Breast epithelium (tissue), 4 donors: ENCODE measurements at places on chromosomes 2 and 18. TPM values are rescaled to one million over a fixed set of nuclear protein-coding genes. Genes with fewer than 3 reads are reported as not detected.

Gene MOGAT1
- total RNA-seq: not detected

DNA sequence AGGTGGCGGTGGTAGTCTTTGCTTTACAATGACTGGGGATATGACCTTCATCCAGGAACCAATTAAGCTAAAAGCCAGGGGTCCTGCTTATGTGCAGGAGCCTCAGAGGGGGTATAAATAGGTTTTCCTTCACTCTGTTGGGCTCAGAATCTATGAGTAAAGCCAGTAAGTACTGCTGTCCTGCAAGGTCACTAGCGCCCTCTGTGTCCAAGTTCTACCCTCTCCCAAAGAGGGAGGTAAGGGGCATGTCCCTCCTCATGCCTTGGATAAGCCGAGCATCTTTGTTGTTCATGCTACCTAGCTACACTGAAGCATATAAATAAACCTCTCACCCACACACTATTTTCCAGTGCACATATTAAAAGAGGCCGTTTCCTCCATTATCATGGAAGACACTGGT is 79.4 kb downstream of the SPRED2 start:
- H3K4me3 ChIP-seq: no peak overlapping the region
- peaks cover 10% of the 10 kb centered on the region for H3K4me1 ChIP-seq
- no peaks in the 10 kb centered on the region for H3K36me3 ChIP-seq
- H3K27ac ChIP-seq: no peak overlapping the region
- no peaks in the 10 kb centered on the region for H3K27me3 ChIP-seq
- no peak for DNase-seq

Gene FAM161A
- 4.0 TPM for total RNA-seq

Gene UGT1A3
- not detected for total RNA-seq

GRCh38 chr2:53442783-53443182 is 324.8 kb upstream of the CHAC2 start:
- no peak overlapping the region for H3K4me3 ChIP-seq
- no peaks in the 10 kb centered on the region for H3K36me3 ChIP-seq
- no peak for DNase-seq
- no peak overlapping the region for H3K27ac ChIP-seq

DNA sequence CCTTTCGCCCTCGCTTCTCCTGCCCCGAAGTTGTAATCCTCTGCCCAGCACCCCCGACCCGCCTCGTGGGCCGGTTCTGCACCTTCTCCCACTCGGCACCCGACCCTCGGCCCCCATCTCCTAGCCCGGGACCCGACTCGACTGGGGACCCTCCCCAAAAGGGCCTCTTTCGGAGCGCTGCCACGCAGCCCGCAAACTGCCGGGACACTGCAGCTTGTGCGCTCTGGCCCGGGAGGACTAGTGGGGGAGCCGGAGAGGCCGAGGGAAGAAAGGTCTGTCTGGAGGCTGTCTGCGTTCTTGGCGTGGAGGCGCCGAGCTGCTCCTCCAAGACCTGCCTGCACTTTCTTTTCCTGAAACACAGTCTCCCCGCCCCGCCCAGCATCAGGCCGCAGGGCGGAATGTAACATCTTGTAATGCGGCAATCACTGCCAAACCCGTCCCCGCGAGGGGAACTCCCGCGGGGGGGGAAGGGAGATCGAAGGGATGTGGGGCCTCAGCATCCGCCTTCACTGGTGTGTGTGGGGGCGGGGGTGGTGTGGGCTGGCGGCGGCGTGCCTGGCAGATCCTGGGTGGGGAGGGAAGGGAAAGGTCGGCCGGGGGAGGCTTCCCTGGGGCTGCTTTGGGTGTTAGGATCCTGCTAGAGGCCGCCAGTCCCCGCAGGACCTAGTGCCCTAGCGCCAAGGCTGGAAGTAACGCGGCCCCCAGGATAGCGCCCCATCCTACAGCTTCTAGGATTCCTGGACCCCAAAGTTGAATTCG is 7.4 kb downstream of the DLX2 start:
- H3K4me3 ChIP-seq: peak overlapping the region; percentile 38
- H3K4me1 ChIP-seq: peaks cover 23% of the 10 kb centered on the region
- H3K27me3 ChIP-seq: peaks cover 25% of the 10 kb centered on the region
- H3K36me3 ChIP-seq: no peaks in the 10 kb centered on the region
- DNase-seq: no peak

- H3K36me3 ChIP-seq: no peaks in the 10 kb centered on the region
- no peaks in the 10 kb centered on the region for H3K27me3 ChIP-seq
- H3K4me3 ChIP-seq: no peak overlapping the region
- no peak for DNase-seq
- no peaks in the 10 kb centered on the region for H3K4me1 ChIP-seq
Measured at GRCh38 chr2:12774395-12774727, 57.6 kb downstream of the TRIB2 start.

- no peaks in the 10 kb centered on the region for H3K36me3 ChIP-seq
- no peak for DNase-seq
- H3K27me3 ChIP-seq: no peaks in the 10 kb centered on the region
- no peak overlapping the region for H3K4me3 ChIP-seq
- no peak overlapping the region for H3K27ac ChIP-seq
- no peaks in the 10 kb centered on the region for H3K4me1 ChIP-seq
Measured at GRCh38 chr2:227616631-227617030, 667 bp upstream of the SCYGR4 start.

DNA sequence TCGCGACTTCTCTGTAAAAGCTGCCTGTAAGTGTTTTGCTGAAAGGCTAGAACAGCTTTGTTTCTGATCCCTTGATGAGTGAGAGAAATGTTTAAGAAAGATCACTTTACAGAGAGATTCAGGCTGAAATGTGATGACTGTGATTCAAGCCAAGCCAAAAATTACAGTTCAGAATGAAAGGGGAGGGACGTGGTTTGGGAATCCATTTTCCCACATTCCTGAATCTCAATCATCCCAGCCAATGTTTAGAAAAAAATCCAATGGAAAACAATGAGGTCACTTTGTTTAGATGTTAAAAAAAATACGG is 416.7 kb downstream of the ARHGAP15 start:
- no peak overlapping the region for H3K4me3 ChIP-seq
- DNase-seq: no peak
- H3K27ac ChIP-seq: peak overlapping the region; percentile 63
- H3K4me1 ChIP-seq: no peaks in the 10 kb centered on the region
- no peaks in the 10 kb centered on the region for H3K27me3 ChIP-seq
- H3K36me3 ChIP-seq: no peaks in the 10 kb centered on the region

DNA sequence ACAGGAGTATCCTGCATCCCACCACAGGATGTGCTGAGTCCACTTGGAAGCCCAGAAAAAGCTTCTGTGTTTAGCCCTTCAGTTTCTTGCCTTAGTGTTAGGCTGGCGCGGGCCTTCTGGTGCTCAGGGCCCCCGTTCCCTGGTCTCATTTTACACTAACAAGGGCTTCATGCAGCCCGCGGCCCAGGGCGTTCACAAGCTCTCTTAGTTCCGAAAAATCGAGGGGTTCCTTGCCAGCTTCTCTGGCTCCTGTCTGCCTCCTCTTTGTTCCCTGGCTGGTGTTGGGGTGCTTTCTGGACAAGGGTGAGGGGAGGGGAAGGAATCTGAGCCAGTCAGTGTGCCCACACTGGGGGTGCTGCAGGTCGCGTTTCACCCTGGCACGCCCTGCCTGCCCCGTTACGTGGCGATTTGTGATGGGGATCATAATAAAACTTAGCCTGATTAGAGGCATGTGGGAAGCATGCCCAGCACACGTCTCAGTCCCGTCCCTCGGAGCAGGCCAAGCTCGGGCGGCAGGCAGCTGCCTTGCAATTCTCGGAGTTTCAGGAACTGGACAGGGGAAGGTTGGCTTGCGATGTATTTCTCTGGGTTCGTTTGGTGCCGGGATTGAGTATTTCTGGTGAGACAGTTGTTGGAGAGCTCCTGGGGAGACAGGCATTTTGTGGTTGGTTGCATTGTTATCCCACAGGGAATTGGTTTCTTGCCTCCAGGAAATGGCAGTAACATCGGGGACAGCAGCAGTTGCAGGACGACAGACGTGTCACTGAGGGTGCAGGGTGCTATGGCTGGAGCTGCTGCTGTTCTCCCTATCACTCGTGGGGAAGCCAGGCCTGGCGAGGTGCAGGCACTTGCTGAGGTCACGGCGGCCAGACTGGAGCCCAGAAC is 22.9 kb downstream of the SH3BP4 start:
- H3K27me3 ChIP-seq: no peaks in the 10 kb centered on the region
- H3K36me3 ChIP-seq: no peaks in the 10 kb centered on the region
- no peak overlapping the region for H3K4me3 ChIP-seq
- H3K4me1 ChIP-seq: peaks cover 20% of the 10 kb centered on the region
- peak; percentile 42 for DNase-seq

Gene ACOXL
- not detected for total RNA-seq

DNA sequence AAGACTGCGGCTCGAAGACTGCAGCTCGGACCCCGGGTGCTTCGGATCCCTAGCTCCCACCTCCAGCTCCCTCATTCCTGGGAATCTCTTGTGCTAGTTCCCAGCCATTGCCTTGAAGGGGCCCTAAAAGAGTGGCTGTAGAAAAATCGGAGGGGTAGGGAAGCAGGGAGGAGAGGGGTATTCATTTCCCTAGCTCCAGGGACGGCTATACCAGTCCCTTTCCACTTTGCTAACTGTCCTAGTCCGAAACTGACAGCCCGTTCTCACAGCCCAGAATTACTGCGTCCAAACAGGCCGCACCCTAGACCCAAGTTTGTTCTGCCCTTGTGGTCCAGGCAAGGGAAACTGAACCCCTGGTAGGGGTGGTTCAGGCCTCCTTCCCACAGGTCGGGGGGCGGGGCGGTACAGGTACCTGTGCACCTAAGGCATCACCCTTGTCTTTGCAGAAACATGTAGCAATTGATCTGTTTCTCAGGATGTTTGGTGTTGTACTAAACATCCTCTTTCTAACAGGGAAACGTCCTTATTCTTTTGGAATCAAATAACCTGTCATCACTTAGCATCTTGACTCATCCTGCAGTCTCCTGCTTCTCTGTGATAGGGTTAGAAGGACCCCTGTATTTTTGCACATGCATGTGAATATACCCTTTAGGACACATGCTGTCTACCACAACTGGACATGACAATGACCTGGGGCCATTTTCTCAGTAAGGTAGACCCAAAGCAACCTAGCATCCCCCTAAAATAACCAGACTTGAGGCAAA is 4.0 kb downstream of the EMX1 start:
- H3K27me3 ChIP-seq: peaks cover 98% of the 10 kb centered on the region
- peaks cover 17% of the 10 kb centered on the region for H3K4me1 ChIP-seq
- no peak for DNase-seq
- H3K36me3 ChIP-seq: no peaks in the 10 kb centered on the region
- H3K27ac ChIP-seq: no peak overlapping the region
- no peak overlapping the region for H3K4me3 ChIP-seq

DNA sequence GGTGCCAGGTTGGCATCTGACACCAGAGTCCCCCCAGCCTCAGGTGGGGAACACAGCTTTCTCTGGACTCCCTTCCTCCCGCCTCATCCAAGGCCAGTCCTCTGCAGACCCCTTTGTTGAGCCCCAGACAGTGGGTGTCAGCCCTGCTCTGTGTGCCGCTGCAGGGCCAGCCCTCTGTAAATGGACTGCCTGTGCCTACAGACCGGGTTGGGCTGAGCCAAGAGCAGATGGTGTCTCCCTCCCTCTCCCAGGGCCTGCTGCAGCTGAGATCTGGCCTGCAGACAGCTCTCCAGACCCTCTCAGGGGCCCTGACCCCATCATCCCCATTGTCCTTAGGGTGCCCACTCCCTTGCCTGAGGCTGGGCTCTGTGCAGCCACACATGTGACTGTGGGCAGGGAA is 160.8 kb downstream of the KLHL29 start:
- H3K36me3 ChIP-seq: no peaks in the 10 kb centered on the region
- H3K4me1 ChIP-seq: no peaks in the 10 kb centered on the region
- H3K4me3 ChIP-seq: no peak overlapping the region
- H3K27me3 ChIP-seq: no peaks in the 10 kb centered on the region
- no peak overlapping the region for H3K27ac ChIP-seq

DNA sequence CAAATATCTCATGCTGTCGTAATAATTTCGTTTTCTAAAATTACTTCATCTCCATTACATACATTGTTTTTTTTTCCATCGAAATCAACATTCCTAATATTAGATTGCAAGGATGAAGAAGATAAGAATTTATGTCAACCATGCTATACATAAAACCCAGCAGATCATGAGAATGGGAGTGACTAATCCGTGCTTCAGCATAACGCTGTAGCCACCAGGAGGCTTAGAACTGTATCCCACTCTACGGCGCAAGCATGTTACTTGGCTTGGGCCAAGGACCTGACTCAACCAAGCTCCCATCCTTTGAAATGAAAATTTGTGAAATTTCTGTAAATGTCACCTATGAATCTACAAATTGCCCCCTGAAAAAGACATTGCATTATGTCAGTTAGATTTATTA is 392.5 kb downstream of the FIGN start:
- H3K36me3 ChIP-seq: no peaks in the 10 kb centered on the region
- no peaks in the 10 kb centered on the region for H3K4me1 ChIP-seq
- no peaks in the 10 kb centered on the region for H3K27me3 ChIP-seq
- H3K4me3 ChIP-seq: no peak overlapping the region
- H3K27ac ChIP-seq: no peak overlapping the region

DNA sequence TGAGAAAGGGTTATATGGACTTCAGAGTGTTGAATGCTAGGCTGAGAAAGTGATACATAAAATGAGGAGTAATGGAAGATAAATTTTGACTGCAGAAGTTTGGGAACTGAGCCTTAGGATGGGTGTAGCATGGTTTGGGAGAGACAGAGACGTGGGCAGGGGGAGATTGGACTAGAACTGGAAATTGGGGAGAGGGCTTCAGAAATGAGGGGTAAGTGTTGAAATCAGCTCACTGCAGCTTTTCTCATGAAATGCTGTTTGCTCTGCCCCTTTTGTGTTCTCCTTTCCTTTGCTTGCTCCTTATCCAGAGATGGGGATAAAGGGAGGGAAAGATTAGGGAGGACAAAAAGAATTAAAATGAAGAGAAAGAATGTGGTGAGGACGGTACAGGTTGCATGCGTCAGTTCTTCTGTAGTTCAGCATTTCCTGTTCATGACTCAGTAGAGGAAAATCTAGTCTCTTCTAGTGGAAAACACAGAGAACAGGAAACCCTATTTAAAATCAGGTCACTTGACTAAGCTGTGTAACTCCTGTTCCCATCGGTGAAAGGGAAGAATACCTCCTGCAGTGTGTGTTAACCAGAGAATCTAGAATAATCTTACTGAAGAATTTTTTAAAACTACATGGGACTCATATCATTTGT is 105.6 kb downstream of the CRIM1 start:
- H3K4me3 ChIP-seq: no peak overlapping the region
- DNase-seq: no peak
- peaks cover 1% of the 10 kb centered on the region for H3K36me3 ChIP-seq
- peak overlapping the region; percentile 80 for H3K27ac ChIP-seq
- H3K27me3 ChIP-seq: no peaks in the 10 kb centered on the region

GRCh38 chr18:51390702-51391101 is 193.2 kb upstream of the MEX3C start:
- H3K4me1 ChIP-seq: no peaks in the 10 kb centered on the region
- H3K36me3 ChIP-seq: no peaks in the 10 kb centered on the region

- no peak overlapping the region for H3K4me3 ChIP-seq
- H3K27me3 ChIP-seq: peaks cover 5% of the 10 kb centered on the region
- no peaks in the 10 kb centered on the region for H3K4me1 ChIP-seq
- H3K27ac ChIP-seq: no peak overlapping the region
Measured at GRCh38 chr2:239575931-239576445, 175.2 kb upstream of the HDAC4 start.
